ENCODE measurements at places on chromosomes 7 and 10.

DNA sequence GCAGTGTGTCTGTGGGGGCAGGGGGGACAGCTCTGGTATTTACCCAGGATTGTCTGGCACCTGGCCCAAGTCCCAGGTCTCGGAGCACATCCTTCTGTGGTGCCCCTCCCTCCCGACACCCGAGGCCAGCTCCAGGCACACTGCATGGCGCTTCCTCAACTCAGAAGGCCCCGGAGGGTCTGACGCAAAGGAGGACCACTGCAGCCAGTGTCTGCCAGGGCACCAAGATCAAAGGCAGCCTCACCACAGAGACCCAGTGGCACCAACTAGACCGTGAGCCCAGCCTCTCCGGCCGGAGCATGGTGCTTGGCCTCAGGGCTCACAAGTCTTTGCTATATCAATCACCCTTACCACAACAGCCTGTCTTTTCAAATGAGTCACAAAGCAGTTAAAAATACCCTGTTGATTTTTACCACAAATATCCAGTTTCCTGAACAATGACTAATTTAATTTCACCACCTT is 99.3 kb upstream of the DDC start:
- no peak for DNase-seq

- no peak for DNase-seq
Measured at GRCh38 chr10:78533098-78533497, 499.4 kb downstream of the RPS24 start.

DNA sequence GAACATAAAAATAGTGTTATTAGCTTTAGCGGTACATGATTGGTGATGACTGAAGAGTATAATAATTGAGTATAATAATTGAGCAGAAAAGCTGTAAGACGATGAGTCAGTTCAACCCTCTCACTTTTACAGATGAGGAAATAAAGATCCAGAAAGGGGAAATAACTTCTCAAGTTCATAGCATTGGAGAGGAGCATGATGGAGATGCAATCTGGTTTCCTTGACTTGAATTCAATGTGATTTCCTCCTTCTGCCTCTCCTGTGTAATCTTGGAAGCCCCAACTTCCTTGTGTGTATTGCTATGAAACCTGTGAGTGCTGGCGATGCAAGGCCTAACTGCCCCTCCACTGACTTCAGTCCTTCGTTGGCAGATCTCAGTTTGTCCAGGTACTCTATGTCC is 265.1 kb downstream of the LRMDA start:
- DNase-seq: no peak

- no peak for DNase-seq
Measured at GRCh38 chr10:29688230-29688661, 53.5 kb upstream of the SVIL start.

GRCh38 chr7:80771523-80771922 is 133.1 kb downstream of the CD36 start:
- DNase-seq: no peak

GRCh38 chr10:73920089-73920488 is 9.2 kb downstream of the PLAU start:
- no peak for DNase-seq

DNA sequence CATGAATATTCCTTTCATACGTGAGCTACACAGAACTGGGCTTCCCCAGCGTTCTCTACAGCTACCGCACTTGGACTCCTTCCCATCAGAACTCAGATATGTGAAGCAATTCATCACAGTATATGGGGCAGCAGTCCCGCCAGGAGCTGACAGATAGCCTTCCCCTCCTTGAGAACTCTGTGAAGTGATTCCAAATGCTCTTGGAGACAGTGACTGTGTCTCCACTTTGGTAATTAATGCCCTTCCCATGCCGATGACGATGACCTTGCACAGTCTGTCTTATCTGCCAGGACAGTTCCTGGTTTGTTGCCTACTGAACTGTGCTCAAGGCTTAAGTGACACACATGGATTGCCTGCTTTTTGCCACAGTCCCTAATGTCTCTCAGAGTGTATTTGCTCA is 75.0 kb upstream of the AFAP1L2 start:
- no peak for DNase-seq

DNA sequence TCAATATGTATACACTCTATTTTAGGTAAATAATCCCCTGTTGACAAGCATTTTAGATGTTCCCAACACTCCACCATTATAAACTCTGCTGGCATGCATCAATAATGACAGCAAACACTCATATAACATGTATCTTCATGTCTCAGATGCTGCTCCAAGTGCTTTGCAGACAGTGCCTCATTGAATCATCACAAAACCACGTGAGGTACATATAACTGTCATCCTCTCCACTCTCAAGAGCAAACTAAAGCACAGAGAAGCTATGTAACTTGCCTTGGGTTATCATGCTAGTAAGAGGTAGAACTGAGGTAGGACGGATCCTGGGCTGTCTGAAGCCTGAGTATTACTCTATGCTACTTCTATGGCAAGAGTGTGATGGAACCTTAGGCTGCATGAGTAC is 72.5 kb upstream of the GSDME start:
- DNase-seq: no peak

DNA sequence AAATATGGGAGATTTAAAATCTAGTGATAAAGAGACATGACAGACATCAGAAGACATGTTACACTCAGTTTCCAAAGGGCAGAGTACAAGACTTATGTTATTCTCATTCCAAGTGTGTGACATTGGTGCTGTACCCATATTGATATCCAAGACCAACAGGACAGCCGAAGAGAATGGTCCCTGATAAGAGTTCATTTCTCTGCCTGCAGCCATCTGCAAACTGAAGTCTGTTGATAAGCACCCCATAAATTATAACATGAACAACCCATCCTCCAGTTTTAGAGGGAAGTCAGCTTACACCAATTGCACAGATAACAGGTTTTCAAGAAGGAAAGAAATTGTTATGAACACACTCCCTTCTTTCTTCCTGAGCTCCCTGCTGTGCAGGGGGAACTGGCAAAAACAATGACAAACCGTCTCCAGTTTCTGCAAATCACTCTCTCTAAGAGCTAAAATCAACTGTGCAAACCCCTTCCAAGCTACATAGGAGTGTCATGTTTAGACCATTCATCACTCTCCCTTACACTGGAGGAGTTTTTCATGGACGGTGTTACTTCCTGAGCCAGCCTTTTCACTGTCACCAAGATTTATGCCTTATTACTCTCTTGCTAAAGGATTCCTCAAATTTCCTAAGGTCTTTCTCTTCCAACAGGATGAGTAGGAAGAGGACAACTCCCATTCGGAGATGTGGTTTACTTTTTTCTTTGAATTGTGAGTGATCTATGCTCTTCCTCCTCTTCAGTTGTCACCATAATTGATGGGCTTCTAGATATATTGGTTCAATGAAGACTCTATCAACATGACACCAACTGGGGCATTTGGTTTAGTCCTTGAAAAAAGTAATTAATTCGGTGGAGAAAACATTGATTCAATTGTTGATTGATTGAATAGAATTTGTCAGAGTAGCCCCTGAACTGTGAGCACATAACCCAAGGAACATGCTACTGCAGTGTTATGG is 80.3 kb upstream of the FAM171A1 start:
- no peak for DNase-seq

GRCh38 chr7:151726652-151727578 is 150.0 kb downstream of the PRKAG2 start:
- DNase-seq: no peak

DNA sequence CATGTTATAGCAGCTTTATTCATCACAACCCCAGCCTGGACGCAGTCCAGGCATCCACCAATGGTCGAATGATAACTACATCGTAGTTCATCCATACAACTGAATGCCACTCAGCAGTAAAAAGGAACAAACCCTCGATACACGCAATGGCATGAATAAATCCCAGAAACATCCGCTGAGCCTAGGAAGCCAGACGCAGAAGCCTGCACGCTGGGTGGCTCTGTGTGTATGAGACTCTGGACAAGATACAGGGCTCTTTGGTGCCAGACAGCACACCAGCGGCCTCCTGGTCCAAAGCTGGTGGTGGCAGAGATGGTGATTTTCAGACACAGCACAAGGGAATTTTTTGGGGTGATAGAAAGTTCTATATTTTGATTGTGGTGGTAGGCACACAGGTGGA is 10.0 kb upstream of the CRYGN start:
- DNase-seq: no peak

GRCh38 chr7:13822678-13823077 is 166.8 kb downstream of the ETV1 start:
- no peak for DNase-seq

GRCh38 chr7:102468478-102469350 is 3.9 kb downstream of the LRWD1 start:
- DNase-seq: no peak

GRCh38 chr10:133100706-133101415 is 13.1 kb downstream of the ADGRA1 start:
- DNase-seq: peak; percentile 3

DNA sequence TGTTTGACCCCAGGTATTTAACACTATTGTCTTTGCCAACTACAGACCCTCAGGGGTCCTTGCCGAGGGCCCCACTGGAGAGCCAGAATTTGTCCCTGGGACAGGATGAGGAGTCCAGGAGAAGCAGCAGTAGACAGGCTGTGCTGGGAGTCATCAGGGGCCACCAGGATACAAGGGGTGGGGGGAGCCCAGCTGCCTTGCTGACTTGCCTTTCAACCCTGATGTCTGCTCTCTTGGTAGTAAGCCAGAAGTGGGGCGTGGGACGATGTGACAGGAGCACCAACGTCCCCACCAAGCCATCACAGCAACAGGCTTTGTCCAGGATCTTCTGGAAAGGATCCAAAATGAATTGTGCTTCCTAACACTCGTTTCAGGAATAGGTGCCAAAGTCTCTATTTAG is 62.4 kb upstream of the CDCA7L start:
- DNase-seq: no peak

DNA sequence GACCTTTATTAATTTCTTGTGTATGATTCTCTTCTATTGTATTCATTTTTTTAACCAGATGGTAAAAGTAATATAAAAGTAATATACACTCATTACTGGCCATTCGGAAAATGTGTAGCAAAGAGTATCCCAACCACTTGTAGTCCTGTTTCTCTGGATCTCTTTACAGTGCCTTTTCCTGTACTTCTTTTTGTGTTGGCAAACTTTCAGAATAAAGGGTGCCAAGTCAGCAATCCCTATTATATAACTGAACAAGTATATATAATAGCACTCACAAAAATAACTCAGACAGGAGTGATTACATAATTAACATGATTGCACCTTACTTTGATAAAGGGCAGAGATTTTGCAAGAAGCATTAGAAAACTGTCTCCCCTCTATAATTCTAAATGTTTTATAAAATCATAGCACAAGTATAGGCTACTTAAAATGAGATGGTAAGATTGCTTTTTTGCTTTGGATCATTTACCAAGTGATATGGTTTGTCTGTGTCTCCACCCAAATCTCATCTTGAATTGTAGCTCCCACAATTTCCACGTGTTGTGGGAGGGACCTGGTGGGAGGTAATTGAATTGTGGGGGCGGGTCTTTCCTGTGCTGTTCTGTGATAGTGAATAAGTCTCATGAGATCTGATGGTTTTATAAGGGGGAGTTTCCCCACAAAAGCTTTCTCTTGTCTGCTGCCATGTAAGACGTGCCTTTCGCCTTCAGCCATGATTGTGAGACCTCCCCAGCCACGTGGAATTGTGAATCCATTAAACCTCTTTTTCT is 41.5 kb upstream of the EPC1 start:
- DNase-seq: no peak

DNA sequence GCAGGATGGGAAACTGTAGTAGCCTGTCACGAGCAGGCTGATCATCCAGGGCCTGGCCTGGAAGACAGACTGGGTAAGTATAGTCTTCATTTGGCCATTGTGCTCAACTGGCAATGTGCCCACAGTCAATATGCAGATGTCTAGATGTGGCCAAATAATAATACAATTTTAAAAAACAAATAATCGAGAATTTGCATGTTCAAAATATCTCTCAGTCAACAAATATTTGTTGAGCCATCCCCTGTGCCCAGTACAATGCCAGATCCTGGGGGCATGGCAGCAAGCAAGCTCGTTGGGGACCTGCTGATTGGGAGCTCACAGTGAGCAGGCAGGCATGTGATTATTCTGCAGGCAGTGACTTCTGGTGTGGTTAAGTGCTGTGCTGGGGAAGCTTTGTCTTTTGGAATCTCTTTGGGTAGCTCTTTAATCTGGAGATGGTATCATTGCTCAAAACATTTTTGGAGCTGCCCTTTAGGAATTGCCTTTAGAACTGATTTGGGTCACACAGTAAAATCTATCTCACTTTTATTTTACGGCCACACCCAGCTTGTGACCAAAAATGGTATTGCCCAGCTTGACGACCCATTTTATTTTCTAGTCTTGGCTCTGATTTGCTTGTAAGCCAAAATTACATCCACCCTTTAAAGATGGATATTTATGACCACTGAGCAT is 92.2 kb downstream of the PLCE1 start:
- DNase-seq: no peak

- DNase-seq: no peak
Measured at GRCh38 chr7:129664029-129665012, 52.8 kb downstream of the NRF1 start.

GRCh38 chr7:153022475-153023193 is 263.1 kb downstream of the ACTR3B start:
- no peak for DNase-seq

- no peak for DNase-seq
Measured at GRCh38 chr10:30383356-30383755, 34.3 kb upstream of the MTPAP start.

- DNase-seq: no peak
Measured at GRCh38 chr10:14665304-14665703, 109.4 kb downstream of the FAM107B start.
